ENCODE measurements at places on chromosomes 2 and 18. TPM values are rescaled to one million over a fixed set of nuclear protein-coding genes. Genes with fewer than 3 reads are reported as not detected.
A peak's percentile ranks its signal among the peaks of the same experiment; 100 is the strongest.

DNA sequence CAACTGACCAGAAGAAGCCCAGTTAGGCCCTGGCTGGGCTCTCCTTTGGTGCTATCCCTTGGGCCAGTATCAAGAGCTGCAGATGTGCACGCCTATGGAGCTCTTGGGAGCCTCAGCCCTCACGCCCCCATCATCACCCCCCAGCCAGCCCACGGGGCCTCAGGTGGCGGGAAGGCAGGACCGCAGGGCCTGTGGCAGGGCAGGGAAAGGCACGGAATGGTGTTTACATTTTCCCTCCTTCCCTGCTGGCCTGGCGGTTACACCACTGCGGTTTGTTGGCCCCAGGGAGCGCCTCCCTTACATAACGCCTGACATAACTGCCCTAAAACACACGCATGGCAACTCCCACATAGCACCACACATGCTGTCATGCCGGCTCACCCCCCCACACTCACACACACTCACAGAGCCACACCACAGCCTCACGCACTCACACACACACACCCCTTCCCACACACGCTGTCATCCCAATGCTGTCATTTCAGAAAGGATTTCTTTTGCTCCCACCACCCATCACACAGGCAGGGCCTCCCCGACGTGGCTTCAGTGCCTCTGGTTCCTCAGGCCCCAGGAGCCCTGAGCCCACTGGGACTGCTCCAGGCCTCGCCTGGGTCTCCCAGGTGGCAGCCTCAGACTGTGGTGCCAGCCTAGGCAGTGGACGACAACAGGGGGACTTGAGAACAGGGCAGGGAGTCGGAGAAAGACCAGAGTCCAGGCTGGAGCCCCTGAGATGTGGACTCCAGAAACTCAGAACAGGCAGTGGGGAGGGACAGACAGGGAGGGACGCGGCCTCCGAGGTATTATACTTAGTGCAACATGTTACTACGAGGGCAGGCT lies 15.7 kb downstream of the ZFP36L2 start:
- DNase-seq = no peak

DNA sequence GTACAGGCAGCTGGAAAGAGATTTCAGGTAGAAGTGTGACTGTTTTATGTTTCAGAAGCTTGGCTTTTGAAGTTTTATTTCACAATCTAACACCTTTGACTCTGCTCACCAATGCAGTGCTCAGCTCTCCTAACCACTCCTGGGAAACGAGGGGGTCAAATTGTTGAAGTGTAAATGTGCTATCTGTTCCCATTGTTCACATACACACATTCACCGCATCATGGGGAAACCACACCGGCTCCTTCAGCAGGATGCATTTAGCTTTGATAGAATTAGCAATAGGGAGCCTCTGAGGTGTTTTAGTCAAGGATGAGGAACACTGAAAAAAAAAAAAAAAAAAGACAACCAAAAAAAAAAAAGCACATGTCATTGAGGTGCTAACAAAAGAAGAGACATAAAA lies 13.4 kb upstream of the DLGAP1 start:
- no peak for DNase-seq

DNA sequence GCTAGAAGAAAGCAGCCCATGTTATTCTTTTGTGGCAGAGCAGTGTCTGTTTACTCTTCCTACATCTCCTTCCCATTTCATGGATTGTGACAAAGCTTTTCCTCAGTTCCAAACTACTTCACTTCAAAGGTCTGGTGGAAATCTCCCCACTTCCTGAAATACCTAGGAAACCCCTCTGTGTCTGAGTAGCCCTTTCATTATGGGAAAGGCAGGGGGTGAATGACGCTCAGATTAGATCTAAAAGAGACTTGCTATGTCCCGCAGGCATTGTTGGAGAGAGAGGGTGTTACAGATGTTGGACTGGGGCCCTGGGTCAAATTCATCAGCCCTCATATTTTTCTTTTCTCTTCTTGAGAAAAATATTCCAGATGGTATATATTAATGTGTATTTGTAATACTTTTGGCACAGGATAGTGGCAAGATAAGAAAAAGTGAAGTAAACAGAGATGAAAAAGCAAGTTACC lies 675.0 kb downstream of the IRS1 start:
- peak; percentile 27 for DNase-seq

GRCh38 chr2:53787614-53788289 lies 908 bp downstream of the ERLEC1 start:
- DNase-seq = peak; percentile 44

DNA sequence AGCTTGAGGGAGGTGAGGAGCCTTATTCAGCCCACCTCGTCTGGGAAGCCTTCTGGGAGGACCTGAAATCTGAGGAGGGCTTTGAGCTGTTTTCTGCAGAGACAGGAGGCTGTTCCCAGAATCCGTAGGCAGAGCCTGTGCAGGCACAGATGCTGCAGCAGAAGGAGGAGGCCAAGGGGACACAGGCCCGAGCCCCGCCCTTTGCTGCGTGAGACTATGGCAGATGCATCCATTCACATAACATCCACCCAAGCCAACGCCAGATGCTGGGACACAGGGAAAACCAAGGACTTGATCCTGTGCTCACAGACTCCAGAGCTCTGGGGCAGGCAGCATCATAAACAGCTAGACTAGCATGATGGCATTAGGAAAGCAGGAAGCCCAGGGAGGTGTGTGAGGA lies 98.2 kb downstream of the KCNF1 start:
- no peak for DNase-seq

The RGPD3 gene
- 0.10 TPM for total RNA-seq

The GPR55 gene
- total RNA-seq = 0.12 TPM

All from astrocyte (in vitro differentiated cells and primary cell).